Muscle of leg (tissue), 16 donors: ENCODE measurements at places on chromosomes 11 and 22. TPM values are rescaled to one million over a fixed set of nuclear protein-coding genes. Genes with fewer than 3 reads are reported as not detected.

GRCh38 chr22:29799217-29799680 lies 32.1 kb downstream of the UQCR10 start:
- no peaks in the 10 kb centered on the region for H3K27me3 ChIP-seq
- DNase-seq, result peak; percentile 83
- H3K4me1 ChIP-seq, result peaks cover 10% of the 10 kb centered on the region
- peaks cover 76% of the 10 kb centered on the region for H3K36me3 ChIP-seq
- H3K27ac ChIP-seq, result no peak overlapping the region
- H3K4me3 ChIP-seq, result no peak overlapping the region

DNA sequence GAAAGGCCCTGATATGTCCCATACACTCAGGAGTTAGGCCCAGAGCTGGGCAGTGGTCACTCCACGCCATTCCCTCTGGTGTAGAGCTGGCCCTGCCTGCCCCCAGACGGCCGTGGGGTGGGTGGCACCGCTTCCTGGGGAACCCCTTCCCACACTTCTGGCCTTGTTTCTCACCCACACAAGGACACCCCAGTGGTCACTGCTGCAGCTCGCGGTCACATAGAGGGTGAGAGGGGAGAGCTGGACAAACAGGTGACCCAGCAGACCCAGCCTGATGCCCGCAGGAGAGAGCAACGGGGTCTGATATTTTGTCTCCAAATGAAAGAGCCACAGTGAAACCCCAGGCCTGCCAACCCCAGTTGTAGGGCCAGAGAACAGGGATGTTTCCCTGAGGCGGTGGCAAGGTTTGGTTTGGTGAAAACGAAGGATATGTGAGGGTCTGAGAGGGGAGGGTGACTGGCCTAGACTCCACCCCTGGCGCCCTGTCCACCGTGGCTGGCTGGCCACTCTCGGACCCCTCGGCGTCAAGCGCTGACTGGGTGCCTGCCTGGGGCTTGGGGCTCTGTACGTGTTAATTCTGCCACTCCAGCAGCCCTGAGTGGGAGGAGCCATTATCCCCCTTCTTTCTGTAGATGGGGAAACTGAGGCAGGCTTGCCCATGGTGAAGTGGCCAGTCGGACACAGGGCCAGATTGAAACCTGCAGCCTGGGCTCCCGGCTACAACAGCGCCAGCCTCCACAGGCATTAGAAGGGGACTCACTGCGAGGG lies 71.0 kb upstream of the PPARA start:
- H3K27me3 ChIP-seq, result no peaks in the 10 kb centered on the region
- peak overlapping the region; percentile 85 for H3K27ac ChIP-seq
- DNase-seq, result no peak
- peaks cover 38% of the 10 kb centered on the region for H3K36me3 ChIP-seq
- peaks cover 86% of the 10 kb centered on the region for H3K4me1 ChIP-seq

The ABCG4 gene
- 0.13 TPM for total RNA-seq

DNA sequence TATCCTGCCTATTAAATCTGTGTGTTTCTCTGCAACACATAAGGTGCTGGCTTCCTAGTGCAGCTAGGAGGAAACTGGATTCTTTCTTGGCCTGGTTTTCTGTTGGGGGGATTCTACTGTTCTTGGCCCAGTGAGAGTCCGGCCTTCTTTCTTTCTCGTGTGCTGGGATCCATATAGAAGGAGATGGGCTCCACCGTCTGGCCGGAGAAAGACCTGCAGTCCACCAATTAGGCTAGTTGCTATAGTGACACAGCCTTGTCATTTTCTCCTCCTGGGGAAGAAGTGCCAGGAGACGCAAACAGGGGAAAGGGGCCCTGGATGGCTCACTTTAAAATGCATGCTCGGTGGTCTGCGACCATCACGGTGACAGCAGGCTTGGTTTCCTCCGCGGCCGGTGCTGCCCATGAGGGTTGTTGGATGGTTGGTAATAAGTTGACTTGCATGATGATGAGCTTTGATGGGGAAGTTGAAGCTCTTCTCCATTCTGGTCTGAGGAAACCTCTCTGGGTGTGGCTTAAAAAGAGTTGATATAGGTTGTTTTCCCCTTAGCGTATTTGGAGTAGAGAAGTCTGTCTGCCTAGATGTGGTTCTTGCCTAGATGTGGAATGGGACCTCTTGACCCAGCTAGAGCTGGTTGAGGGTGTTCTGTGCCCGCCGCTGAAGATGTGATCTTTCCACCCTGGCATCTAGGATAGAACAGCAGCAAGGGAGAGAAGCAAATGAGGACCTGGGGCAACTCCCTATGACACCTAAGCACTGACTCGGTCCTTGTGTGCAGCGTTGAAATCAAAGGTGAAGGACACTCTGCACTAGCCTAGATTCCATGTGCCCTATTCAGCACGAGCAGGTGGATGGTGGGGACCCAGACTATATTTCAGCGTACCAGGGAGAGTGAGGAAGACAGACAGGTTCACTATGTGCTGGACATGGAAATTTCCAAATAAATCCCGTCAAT lies 1335.0 kb downstream of the BRD1 start:
- H3K27ac ChIP-seq, result no peak overlapping the region
- H3K4me1 ChIP-seq, result peaks cover 13% of the 10 kb centered on the region
- H3K36me3 ChIP-seq, result no peaks in the 10 kb centered on the region
- peaks cover 41% of the 10 kb centered on the region for H3K27me3 ChIP-seq

DNA sequence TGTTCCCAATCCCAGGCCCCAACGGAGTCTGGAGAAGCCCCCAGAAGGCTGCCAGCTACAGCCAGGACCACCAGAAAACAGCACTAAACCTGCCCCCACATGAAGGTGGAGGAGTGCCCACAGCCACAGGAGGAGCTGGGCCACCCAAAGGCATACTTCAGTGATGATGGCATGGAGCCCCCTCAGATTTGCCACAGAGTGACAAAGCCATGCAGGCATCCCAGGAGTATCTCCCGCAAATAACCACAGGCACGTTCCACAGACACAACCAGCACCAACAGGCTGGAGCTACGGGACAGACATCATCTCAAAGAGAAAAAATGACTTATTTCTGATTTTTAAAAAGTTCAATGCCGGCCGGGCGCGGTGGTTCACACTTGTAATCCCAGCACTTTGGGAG lies 10.6 kb downstream of the CARS1 start:
- no peaks in the 10 kb centered on the region for H3K27me3 ChIP-seq
- peaks cover 33% of the 10 kb centered on the region for H3K36me3 ChIP-seq
- no peak for DNase-seq

DNA sequence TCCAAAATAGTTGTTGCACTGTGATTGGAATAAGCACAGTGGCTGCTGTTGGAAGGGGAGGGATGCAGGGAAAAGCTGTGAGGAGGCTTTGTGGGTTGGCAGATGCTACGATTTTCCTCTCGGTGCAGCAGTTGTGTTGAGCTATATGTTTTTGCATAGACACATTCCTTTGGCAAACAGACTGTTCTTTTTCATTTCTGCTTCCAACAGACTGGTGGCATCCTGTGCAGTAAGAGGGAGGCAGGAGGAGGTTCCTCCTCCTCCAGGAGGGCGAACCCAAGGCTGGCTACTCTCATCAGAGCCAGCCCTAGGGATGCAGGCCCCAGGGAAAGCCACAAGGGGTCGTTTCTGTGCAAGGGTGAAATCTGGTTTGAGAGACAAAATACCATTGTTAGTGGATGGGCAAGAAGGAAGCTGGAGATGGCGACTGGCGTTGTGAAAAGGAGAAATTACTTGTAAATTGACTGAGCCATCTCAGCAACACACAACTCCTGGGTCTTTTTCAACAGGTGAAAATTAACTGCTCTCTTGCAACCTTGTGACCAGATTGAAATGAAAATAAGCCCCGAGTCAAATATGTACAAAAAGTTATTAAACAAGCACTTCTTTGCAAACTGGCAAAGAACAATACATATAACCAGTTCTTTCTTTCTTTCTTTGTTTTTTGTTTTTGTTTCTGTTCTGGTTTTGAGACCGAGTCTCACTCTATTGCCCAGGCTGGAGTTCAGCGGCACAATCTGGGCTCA lies 26.5 kb upstream of the UBASH3B start:
- no peaks in the 10 kb centered on the region for H3K36me3 ChIP-seq
- peak; percentile 92 for DNase-seq
- H3K4me1 ChIP-seq, result peaks cover 5% of the 10 kb centered on the region
- no peak overlapping the region for H3K4me3 ChIP-seq
- peaks cover 5% of the 10 kb centered on the region for H3K27me3 ChIP-seq
- no peak overlapping the region for H3K27ac ChIP-seq
